NCI-H345 (cell line): ENCODE measurements at places on chromosomes 1 and 21.

GRCh38 chr1:162131400-162132321, 62.2 kb downstream of the NOS1AP start:
- no peak for DNase-seq

DNA sequence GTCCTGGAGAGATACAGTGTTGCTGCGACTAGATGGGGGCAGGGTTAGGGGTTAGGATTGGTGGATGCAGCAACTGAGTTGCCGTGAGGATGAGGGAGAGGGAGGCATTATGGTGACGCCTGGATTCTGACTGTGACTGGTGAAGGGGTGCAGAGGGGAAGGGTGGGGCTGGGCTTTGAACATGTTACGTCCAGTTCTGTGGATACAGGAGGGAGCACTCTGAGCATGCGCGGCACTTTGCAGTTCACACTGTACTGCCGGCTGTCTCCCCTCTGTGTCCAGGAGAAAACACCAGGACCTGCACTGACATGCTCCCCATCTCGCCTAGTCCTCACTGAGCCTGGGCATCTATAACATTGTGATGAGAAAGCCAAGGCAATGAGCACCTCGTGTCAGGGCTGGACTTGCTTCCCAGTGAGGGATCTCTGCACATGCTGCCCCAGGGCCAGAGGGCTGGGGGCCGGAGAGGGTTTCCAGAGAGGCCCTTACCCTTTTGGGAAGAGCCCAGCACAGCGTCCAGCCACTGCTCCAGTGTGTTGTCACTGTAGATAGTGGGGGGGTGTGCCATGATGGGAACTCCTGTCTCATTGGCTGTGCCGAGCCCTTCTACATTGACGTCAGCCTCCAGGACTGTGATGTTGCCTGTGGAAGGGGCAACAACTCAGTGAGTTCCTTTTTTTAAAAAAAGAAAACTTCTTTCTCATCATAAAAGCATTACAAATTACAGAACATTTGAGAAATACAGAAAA, 7.6 kb downstream of the FAM151A start:
- no peak for DNase-seq

- no peak for DNase-seq
These were observed 13.5 kb downstream of the VANGL1 start for GRCh38 chr1:115655306-115655663.

DNA sequence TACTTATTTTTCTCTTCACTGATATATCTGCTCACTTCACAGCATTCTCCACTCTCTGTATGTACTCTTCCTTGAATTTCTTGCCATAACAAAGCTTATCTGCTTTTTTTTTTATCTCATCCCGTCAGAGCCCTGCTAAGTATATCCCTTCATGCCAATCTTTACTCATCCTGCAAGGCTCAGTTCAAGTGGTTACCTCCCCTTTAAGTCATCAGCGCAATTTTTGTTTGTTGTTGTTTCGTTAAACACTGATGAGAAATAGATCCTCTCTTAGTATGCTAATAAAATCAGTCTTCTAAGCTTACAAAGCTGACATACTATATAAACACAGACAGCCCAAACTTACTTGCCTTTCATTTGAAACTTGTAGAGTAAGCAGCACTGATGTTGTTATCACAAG, 17.8 kb downstream of the COL24A1 start:
- DNase-seq: no peak

GRCh38 chr1:93770640-93771039, 89.0 kb upstream of the BCAR3 start:
- DNase-seq: no peak

- no peak for DNase-seq
These were observed 383.3 kb upstream of the KAZN start for GRCh38 chr1:14215151-14215550.

GRCh38 chr1:52634111-52634510, 1.1 kb downstream of the SHISAL2A start:
- DNase-seq: no peak

DNA sequence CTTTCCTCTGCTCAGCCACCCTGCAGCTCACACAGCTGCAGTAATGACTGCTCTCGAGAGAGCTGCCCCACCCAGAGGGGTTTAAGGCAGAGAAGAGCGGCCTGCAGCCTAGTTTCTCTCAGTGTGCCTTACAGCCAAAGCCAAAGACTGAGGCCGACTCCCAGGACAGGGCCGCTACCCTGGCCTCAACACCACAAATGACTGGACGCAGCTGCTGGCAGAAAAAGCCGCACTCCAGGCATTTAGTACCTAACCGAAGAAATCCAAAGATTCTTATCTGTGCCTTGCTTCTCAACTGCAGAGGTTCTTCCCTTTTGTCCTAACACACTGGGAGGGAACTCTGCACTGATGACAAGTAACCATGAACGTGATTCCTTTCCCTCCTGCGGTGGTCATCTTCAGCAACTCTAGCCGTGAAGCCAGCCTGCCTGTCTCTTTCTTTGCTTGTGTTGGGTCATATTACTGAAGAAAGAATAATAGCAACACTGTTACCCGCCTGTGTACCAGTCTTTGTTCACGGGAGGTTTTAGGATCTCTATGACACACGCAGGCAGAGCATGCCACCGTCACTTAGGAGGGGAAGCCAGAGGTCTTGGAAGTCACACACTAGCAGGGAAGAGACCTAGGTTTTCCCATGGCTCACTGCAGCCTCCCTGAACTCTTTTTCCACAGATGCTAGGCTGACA, 202.7 kb downstream of the RHOU start:
- DNase-seq: no peak

- DNase-seq: no peak
These were observed 20.9 kb upstream of the GPR153 start for GRCh38 chr1:6281511-6282402.

DNA sequence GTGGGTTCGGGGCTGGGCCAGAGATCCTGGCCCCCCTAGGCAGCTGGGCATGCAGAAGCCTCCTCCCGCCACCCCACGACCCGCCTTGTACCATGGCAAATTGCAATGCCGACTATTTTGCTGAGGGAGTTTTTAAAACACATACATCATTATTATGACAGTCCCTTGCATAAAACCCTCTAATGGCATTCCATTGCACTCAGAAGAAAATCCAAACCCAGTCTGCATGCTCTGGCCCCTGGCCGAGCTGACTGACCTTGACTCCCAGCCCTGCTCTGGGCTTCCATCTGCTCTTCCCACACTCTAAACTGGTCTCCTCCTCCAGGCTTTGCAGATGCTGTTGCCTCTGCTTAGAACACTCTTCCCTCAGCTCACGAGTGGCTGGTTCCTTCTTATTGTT, 28.0 kb downstream of the PADI2 start:
- no peak for DNase-seq

- no peak for DNase-seq
These were observed 86.2 kb downstream of the ZP4 start for GRCh38 chr1:237804516-237804915.

DNA sequence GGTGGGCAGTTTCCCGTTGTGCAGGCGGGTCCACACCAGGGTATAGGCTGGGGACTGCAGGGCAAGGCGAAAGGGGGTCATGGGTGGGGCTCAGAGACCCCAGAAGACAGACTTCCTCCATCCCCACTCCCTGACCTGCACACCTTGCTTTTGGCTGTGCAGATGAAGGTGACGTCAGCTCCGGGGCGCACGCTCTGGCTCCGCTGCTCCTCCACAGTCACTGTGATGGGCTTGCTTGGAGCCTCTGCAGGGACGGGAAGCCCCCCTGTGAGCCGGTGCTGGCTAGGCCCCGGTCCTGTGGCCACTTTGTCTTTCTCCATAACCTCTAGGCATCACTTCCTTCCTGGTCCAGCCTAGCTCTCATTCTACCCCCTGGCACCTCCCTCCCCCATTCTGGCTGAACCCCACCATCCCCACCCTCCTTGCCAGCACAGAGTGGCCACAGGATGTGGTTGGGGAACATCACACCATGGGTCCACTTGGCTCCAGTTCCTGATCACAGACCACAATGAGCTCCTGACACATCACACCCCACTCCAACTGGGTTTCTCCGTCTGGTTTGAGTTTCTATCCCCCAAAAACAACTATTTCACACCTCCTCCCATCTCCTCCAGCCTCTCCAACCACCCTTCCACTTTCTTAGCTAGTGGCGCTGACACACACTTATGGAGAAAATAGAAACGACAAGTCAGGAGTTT, 45.2 kb downstream of the LDLRAD2 start:
- DNase-seq: no peak

- DNase-seq: no peak
These were observed 1.6 kb upstream of the CLIC4 start for GRCh38 chr1:24743404-24744211.

GRCh38 chr1:116983678-116984077, 17.9 kb upstream of the CD101 start:
- no peak for DNase-seq

DNA sequence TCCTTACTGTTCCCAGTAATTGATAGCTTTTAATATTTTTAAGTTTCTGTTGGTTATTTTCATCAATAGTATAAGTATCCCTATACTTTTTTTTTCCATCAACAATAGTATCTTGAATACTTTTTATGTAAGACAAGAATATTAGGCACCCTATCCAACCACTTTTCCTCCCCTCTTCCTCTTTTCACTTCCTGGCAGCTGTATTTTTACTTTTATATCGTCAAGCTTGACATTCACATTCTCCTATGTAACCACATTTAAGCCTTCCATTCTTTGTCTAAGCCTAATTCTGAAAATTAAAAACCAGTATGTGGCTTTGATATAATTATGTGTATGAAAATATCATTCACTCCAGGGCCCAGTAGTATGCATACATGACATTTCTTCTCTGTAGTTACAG, 9.3 kb downstream of the TMEM39B start:
- DNase-seq: no peak

GRCh38 chr1:10459184-10459583, 9.4 kb downstream of the CORT start:
- no peak for DNase-seq

GRCh38 chr1:10803971-10804820, 7.8 kb upstream of the CASZ1 start:
- DNase-seq: peak; percentile 20

- DNase-seq: no peak
These were observed 16.2 kb downstream of the WNT2B start for GRCh38 chr1:112524986-112525385.
